ENCODE measurements at places on chromosomes 2 and 18.

- ATAC-seq, result no peak
Measured at GRCh38 chr2:200749631-200750322, 61.9 kb upstream of the BZW1 start.

- ATAC-seq, result no peak
Measured at GRCh38 chr2:80525152-80525551, 220.6 kb upstream of the LRRTM1 start.

DNA sequence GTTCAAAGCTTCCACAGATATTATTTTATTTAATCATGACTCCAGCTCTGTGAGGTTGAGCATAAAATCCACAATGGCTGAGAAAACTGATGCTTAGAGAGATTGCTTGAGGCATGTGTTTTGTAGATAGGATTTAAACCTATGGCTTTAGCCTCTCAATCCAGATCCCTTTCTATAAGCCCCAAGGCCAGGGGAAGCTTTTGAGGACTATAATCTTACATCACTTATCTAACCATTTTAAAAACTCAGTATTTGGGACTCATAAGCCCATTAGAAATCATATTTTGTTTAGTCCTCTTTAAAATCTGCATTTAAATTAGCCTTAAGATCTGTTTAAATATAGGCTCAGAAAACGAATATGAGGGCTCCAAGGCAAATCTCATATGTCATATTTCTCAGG lies 135.4 kb upstream of the SERPINE2 start:
- ATAC-seq, result no peak

DNA sequence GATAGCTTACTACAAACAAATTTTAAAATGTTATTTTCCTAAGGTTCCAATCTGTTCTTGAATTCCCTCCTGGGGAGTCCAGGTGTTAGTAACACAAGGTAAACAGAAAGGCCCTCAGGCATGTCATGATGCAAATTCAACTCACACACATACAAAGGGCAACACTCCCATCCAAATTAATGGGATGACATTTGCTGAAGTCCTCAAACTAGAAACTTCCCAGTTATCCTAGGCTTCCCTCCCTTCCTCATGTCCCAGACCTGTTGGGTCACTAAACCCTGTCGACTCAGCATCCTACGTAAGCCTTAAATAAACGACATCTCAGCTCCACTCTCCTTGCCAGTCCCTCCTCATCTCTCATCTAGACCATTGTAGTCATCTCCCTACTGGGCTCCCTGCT lies 85.1 kb downstream of the GREB1L start:
- no peak for ATAC-seq

GRCh38 chr2:129913695-129914495 lies 65.6 kb upstream of the RAB6C start:
- no peak for ATAC-seq

GRCh38 chr2:219702796-219703545 lies 75.5 kb downstream of the SLC4A3 start:
- no peak for ATAC-seq

GRCh38 chr2:160224507-160224906 lies 24.4 kb upstream of the ITGB6 start:
- peak; percentile 20 for ATAC-seq

DNA sequence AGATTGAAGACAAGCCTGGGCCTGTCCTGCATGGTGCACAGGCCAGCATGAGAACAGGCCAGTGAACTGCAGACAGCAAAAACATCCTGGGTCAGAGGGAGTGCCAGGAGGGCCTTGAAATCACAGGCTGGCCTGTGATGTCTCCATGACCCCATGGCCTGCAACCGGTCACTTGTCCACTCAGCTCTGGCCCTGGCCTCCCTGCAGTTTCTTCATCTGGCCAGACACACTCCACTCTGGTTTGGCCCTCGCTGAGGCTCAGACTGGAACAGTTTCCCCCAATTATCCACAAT lies 12.6 kb downstream of the CYRIA start:
- no peak for ATAC-seq

- ATAC-seq, result no peak
Measured at GRCh38 chr2:174300114-174300513, 34.6 kb upstream of the SP9 start.

DNA sequence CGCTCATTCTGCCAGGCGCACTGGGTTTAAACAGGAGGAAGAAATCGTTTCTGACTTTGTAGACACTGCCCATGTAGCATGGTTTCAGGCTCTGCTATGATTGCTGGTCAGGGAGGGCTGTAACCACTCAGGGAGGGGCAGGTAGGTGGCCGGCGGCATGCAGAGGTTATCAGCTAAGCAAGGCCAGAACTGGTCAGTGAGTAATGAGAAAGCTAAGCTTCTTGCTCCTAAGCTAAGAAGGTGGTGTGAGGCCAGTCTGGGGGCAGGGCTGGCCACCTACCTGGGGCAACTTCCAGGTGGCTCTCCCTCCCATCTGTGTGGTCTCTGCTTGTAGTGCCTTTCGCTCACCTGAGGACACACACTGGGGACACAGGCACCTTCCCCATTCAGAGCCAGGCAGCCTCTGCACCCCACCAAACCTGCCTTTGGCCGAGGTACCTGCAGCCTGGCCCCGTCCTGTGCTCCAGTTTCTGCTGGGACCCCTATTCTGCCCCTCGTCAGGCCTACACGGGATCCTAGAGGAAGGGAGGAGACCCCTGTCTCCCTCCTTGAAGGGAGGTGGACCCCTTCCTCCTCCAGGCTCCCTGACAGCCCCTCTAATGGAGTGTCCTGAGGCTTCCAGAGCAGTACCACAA lies 195.9 kb downstream of the SEPTIN10 start:
- ATAC-seq, result no peak

DNA sequence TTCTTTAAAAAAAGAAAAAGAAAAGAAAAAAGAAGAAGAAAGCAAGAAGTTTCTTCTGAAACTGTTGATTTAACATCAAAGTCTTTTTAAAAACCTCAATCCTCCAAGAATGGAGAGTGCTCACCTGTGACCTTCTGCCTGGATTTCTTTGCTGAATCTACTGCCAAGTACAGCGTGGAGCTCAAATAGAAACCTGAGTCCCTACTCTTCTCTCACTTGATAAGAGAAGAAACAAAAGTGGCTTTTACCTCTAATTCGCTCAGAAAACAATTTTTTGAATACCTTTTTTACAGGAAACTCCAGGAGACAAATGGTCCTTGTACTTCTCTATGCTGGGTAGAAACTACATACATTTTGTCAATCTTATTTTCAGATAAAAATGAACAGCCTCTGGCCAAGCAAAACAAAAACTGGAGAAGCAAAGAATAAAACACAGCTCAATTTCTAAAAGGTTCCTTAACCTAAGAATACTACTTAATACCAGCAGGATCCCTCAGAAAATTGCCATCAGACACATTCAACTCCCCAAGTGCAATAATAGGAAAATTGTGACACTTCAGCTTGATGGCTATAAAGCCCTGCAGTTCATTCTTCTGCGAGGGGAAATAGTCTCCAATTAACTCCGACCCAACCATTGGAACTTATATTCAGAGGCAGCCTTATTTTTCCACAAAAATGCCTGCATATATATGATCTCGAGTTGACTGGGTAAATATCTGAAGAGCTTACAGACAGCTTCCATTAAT lies 85.8 kb downstream of the GRB14 start:
- no peak for ATAC-seq

DNA sequence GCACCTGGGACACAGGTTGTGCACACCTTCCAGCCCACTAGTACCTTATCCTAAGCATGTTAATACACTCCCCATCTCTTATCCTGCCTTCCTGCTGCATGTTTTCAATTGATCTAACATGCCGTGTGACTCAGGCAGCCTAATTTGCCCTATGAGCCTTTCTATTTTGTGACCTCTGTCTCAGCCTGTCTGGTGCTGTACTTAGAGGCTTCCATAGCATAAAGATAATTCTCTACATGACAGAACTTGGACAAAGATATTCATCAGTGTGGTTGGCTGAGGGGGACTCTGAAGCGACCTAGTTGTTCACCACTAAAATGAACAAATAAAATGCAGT lies 8.6 kb upstream of the TMEM37 start:
- no peak for ATAC-seq

DNA sequence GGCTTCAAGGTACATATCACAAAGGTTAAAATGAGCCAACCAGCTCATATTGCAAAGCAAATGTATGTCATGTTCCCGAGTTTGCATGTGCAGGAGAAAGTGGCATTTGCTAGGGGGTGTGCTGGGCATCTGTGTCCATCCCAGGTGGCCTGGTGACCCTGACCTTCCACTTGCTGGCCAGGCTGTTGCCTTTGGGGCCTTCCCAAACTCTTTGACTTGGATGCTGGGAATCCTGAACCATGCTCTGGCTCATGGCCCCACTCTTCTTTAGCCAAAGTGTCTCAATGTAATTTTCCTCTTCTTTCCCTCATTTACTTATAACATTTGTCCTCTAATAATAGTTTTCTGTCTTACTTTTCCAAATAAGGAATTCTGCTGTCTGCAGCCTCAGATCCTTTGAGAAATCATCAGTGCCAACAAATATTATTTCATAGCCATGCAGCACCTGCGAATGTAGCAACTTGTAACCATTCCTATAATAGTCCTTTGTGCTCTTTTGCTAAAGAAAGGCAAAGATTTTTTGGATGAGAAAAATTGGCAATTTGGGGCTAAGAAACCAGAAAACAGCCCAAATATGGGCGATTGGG lies 64.2 kb downstream of the MTCL1 start:
- no peak for ATAC-seq

- no peak for ATAC-seq
Measured at GRCh38 chr2:159650574-159650973, 34.2 kb upstream of the BAZ2B start.

- ATAC-seq, result no peak
Measured at GRCh38 chr2:108418416-108418815, 30.6 kb upstream of the GCC2 start.

- no peak for ATAC-seq
Measured at GRCh38 chr2:217334561-217334960, 474.7 kb upstream of the TNP1 start.

DNA sequence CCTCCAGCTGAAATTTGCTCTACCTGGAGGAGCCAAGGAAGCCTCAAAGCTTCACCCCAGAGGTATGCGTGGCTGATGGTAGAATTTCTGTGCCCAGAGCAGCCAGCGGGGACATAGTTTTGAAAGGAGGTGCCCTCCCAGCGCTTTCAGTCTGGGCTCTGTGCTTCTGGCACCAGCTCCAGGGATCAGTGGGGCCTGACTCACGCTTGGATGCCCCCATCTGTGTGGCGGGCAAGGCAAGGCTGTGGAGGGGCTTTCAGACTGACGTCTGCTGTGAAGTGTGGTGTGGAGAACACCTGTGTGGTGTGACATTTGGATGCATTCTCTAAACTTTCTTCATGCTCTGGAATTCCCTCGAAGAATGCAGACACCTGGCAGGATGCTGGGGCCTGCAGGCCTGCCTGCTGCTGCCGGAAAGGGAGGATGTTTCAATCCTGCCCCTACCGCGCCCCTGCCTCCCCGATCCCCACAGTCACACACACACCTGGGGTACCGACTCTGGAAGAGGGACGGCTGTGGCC lies 84.1 kb downstream of the CTIF start:
- no peak for ATAC-seq

GRCh38 chr2:109613922-109614714 lies at the start of the genes SEPTIN10 and SOWAHC:
SEPTIN10 (minus strand) TSS chr2:109613966; CDS start chr2:109613827, 139 bp downstream.
SOWAHC (plus strand) TSS chr2:109614364; CDS start chr2:109614490, 126 bp downstream.
- ATAC-seq, result peak; percentile 89

GRCh38 chr2:42404676-42405075 lies 43.7 kb upstream of the COX7A2L start:
- ATAC-seq, result no peak

DNA sequence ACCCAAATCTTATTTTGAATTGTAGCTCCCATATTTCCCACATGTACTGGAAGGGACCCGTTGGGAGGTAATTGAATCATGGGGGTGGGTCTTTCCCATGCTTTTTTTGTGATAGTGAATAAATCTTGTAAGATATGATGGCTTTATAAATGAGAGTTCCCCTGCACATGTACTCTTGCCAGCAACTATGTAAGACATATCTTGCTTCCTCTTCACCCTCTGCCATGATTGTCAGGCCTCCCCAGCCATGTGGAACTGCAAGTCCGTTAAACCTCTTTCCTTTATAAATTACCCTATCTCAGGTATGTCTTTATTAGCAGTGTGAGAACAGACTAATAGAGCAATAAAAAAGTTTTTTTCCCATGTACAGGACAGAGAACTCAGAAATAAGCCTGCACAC lies 468.4 kb upstream of the SPHKAP start:
- no peak for ATAC-seq

- ATAC-seq, result no peak
Measured at GRCh38 chr2:172296267-172297046, 130.9 kb upstream of the ITGA6 start.

- no peak for ATAC-seq
Measured at GRCh38 chr2:16861530-16861929, 195.9 kb upstream of the CYRIA start.

DNA sequence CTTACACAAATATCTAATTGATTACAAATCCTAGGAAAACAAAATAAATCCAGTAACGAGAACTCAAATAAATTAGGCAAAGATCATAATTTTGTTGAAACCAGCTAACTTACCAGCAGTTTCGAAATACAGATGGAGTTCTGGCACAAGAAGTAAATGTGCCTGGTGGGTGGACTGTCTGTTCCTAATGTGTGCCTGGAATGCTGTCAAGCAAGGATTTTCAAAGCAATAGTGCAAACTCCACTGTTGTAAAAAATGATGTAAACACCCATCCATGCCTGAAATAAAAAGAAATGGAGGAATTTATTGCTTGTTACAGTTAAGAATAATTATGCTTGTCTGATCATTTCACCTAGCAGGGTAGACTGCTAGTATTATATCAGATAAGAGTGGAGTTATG lies 423.9 kb upstream of the MAP2 start:
- ATAC-seq, result no peak

GRCh38 chr2:85779641-85780315 lies 26.0 kb downstream of the ATOH8 start:
- ATAC-seq, result no peak

DNA sequence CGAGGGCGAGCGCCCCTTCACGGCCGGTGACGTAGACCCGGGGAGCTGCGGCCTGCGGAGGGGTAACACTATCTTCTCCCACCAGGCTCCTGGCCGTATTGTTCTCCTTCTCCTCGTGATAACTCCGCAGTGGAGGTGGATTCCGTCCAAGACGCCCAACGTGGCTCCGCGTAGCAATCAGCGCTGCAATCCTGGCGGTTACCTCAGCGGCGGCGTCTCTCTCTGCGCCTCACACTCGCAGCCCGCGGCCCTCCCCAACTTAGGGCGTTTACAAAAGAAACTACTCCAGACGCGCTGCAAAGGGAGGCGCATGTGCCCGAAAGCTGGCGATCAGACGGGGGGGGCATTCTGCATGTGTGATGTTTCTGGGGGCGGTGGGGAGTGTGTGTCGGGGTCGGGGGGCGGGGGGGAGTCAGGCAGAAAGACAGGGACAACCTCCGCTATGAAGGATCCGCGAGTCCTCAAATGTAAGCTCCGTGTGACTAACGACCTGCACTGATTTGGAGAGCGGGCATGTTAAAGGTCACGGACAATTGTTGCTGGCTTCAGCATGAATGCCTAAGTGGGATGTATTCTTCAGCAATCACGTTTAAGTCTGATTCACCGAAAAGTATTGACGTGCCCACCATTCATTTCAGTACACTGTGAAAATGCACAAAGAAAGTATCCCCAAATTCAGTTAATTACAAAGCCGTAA lies 1.3 kb upstream of the ZNF516 start:
- no peak for ATAC-seq

- peak; percentile 58 for ATAC-seq
Measured at GRCh38 chr2:30216157-30216556, 15.2 kb upstream of the LBH start.
